ENCODE measurements at places on chromosomes 2 and 18.

DNA sequence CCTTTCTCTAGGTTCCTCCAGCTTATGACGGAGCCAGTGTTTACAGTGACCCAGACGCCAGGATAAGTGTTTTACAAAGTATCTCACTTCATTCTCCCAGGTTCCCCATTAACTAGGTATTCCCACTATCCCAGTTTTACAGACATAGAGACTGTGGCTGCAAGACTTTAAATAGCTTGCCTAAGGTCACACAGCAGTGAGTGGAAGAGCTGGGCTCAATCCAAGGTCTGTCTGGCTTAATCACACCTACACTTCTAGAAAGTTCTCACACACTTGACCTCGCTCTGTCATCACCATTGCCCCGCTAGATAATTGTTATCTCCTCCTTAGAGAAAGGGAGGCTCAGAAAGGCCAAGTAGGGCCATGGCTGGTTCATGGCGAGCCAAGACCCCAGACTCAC lies 110.2 kb downstream of the ANTXR1 start:
- no peak for DNase-seq

- DNase-seq, result no peak
Measured at GRCh38 chr18:34122724-34123334, 101.9 kb downstream of the NOL4 start.

DNA sequence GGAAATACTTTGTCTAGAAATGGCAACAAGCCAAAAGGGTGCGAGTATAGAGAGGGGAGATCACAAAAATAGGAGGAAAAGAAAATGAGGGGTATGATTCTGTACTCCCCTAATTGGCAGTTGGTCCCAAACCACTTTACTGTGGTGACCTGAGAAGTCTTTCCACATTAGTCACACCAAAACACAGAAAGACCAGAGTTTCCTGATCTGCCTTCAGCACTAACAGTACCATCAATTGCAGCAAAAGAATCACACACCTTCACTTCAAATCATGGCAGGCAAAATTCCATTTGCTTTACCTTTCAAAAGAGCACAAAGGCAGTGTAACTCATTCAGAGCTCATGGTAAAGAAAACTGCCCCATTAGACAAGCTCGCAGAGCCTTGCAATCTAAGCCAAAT lies 86.8 kb downstream of the ALK start:
- DNase-seq, result no peak

- DNase-seq, result no peak
Measured at GRCh38 chr2:233328922-233329321, 21.3 kb downstream of the SAG start.

DNA sequence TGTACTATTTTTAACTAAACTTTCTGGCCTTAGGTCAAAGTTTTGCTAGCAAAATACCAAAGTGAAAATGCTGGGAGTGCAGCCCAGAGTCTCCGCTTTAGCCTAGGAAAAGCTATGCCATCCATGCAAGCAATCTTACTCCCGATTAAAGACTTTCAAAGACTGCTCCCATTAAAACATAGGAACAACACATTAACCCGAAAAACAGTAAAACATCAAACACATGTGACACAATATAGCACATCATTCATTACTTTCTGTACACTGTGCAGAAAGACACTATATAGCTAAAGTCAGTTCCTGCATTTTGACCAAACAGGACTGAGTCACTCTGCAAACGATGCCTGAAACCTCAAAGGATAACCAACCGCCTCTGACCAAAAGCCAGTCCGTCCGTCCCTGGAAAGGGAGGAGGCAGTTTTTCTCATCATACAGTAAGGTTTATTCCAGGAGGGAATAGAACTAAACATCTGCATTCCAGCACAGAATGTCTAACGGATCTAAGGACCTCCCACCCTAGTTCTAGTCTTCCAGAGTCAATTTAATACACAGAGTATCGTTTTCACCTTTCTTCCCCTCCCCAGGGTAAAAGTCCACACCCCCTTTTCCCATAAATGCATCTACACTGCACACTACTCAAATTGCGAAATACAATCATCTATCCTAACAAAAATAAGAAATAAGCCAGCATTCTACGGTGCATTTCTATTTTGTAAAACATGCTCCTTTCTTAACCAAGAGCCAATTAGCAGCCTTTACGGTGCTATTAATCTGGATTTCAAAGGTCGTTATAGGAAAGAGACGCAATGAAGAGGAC lies 1.7 kb downstream of the ROCK2 start:
- no peak for DNase-seq

- DNase-seq, result no peak
Measured at GRCh38 chr2:181526014-181526413, 68.8 kb downstream of the ITGA4 start.

DNA sequence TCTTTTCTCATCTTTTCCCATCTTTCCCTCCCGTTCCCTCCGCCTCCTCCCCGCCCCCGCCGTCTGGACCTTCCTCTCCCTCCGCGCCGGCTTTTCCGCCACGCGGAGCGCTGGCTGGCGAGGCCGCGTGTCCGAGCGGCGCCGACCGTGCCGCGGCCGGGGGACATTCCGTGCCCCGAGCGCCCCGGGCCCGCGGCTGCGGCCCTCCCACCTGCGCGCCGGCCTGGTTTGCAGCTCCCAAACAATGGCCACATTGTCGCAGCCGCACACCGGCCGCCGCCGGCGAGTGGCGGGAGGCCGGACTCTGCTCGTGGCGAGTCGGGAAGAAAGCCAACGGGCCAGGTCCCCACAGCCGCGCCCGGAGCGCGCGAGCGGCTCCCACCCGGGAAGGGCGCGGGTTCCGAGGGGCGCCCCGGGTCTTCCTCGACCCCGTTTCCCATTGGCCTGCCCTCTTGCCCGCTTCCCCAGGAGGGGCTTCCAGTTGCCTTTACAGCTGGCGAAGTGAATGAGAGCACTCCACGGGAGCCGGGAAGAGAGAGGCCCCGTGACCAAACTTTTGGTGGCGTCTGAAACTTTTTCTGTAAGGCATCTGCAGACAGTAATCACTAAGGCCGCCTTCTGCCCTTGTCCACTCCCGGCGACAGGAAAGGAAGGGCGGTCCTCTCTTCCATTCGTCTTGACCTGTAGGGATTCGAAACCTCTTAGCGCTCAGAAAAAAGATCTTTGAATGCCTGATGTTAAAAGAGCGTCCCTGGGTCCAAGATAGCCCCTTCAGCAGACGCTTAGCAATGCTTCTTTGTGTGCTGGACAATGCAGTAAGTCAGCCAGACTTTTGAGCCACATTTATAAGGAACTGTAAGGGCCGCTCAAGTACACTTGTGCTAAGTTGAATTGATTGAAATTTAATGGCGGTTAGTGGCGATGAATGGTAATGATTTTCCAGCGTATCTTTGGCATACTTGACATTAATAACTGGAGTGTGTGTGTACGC lies 6.2 kb downstream of the GLI2 start:
- DNase-seq, result no peak

DNA sequence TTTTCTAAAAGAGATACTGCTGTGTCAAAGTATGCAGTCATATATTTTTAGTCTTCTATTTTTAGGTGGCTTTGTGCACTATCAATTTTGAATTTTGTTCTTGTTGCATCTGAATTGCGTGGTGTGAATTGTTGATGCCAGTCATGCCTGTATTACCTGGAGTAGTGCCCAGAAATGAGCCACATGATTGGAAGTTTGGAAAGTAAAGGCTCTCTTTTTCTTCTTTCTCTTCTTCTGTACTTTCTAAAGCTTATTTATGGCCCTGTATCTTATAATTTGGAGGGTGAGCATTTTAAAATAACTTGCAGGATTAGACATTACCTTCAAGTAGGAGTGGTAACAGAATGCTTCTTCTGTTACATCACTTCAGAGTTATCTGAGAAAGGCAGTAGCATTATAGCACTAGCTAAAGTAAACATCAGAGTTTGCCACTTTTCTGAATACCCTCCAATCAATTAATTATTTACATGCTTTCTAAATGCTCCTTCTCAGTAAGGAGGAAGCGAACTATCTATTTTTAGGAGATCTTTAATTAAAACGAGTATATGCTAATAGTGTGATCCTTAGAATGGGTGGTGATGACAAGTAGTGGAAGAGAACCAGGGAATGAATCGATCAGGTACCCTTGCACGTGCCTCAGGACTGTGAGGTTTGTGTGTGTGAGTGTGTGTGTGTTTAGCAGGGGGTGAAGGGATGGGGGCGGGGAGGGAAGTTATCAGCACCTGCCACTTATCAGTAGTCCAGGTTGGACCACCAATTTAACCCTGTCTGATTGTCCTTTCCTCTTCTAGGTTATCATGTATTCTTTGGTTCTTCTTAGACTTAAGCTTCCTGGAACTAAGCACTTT lies 112.5 kb downstream of the MAP3K20 start:
- DNase-seq, result no peak
